Stimulated activated CD8-positive, alpha-beta memory T cell treated with anti-CD3 and anti-CD28 coated beads, Interleukin-4, amount 100 ng/mL, for 24 hours (primary cell): ENCODE measurements at places on chromosomes 7 and 10.
A peak's percentile ranks its signal among the peaks of the same experiment; 100 is the strongest.

DNA sequence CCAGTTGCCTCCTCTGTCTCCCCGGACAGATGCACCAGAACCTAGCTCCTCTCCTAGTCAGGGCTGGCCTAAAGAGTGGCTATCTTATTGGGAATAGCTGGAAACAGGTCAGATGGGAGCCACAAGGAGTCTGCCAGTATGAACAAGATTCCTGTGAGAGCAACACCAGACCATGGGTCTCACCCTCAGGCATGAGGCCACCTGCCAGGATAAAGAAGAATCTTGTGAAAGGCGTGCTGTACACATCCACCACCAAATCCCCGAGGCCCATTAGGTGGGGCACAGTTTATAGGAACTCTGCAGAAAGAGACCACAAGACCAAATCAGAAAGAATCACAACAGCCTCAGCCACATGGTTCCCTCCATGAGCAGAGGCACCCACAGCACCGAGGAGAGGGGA, 325.9 kb downstream of the TNS3 start:
- DNase-seq = no peak

DNA sequence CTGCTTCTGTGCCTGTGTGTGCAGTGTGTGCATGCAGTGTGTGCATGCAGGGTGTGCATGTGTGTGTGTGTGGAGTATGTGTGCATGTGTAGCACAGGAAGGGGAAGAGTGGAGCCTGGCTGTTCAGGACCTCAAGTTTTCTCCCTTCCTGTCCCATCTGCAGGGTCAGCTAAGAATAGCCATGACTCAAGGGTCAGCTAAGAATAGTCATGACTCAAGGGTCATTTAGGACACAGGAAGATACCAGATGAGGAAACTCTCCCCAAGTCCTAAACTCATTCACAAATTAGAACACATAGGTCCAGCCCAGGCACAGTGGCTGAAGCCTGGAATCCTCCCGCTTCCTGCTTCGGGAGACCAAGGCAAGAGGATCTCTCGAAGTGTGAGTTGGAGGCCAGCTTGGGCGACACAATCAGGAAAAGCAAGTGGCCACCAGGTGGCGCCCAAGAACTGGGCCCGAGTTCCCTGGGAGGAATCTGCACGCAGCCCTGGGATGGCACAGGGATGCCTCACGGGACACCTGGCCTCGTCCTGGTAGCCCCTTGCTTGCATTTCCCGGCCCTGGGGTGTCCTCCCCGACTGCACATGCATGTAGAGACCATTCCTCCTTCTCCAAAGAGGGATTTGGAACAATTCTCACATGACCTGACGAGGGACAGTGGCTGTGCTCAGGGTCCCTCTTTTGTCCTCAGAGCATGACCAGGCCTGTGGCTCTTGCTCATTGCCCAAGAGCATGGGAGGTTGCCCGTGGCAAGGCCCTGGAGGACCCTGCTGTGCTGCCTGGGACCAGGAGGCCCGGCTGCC, 21.4 kb upstream of the VOPP1 start:
- DNase-seq = peak; percentile 55

GRCh38 chr7:41107330-41107937, 595.5 kb downstream of the INHBA start:
- no peak for DNase-seq

GRCh38 chr10:6208799-6209235, 6.1 kb downstream of the PFKFB3 start:
- DNase-seq = no peak

DNA sequence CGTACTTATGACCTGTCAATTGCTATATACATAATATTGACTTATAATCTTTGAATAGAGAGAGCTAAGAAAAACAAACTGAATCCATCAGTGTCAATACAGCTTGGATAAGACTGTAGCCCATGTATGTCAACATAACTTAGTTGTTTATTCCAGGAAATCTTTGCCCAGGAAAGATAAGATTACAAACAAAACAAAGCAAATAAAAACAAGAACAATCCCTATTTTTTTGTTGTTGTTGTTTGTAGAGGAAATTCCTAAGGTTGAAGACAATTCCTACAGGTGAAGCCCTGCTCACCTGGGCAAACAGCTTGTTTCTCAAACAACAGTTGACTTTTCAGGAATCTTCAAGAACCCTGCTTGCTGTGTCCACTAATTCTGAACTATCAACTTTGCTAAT, 76.0 kb downstream of the HYCC1 start:
- DNase-seq = no peak

- no peak for DNase-seq
These were observed 138.3 kb downstream of the EGFR start for GRCh38 chr7:55156919-55157763.

GRCh38 chr10:123134343-123134914, 1.3 kb upstream of the HMX3 start:
- DNase-seq = no peak

GRCh38 chr10:26931223-26931622, 70.5 kb upstream of the ABI1 start:
- DNase-seq = no peak

GRCh38 chr7:64876792-64877713, 26.0 kb upstream of the ZNF273 start:
- peak; percentile 58 for DNase-seq

DNA sequence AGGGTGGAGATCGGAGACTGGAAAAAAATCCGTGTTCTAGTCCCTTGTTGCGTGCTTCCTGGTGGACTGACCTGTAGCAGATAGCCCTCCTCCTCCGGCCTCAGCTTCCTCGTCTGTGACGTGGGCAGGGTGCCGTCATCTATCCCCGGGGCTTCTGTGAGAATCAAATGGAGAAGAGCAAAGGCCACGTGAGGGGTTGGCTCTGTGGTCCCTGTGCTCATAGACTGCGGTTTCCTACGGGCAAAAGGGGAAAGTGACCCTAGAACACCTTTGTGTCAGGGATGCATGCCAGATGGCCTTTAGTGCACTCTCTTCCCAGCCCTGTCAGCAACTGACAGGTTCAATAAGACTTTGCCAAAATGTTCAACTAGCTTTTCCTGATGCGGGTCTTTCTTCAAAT, 33.7 kb downstream of the GRK5 start:
- DNase-seq = no peak

GRCh38 chr10:82653244-82654155, 778.5 kb downstream of the NRG3 start:
- DNase-seq = no peak
